HCEC 1CT (cell line): ENCODE measurements at places on chromosomes 13 and 19.

DNA sequence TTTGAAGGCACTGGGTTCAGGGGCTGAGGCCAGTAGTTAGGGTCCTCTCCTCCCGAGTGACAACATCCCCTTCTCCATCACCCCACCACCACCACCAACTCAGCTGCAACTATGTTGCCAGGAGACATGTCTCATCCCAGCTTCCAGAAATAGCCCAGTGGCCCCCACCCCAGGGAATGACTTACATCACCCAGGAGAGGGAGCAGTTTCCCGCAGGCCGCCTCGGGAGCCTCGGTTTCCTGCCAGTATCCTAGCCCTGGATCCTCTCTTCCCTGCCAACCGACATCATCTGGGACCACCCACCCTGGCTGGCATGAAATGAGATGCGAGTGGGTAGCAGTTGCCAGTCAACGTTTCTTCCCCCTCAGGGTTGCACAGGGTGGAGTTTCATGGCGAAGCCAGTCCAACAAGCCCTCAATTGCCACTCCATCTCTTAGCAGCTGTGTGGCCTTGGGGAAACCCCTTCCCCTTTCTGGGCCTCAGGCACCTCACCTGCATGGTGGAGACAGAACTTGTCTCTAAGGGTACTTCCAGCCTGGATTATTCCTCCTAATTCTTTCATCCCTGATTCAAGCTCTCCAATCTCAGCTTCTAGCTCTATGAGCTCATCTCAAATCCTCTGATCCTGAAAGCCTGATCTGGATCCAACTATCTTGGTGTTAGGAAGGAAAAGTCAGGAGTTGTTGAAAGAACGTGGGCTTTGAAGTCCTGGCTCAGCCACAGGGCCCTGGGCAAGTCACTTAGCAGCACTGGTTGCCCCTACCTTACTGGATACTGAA, 3.9 kb upstream of the GSK3A start:
- DNase-seq, result peak; percentile 69

- DNase-seq, result peak; percentile 55
Observed at GRCh38 chr19:2049741-2050348, 1.2 kb downstream of the MKNK2 start.

- DNase-seq, result no peak
Observed at GRCh38 chr13:32863596-32863995, 152.6 kb upstream of the KL start.

DNA sequence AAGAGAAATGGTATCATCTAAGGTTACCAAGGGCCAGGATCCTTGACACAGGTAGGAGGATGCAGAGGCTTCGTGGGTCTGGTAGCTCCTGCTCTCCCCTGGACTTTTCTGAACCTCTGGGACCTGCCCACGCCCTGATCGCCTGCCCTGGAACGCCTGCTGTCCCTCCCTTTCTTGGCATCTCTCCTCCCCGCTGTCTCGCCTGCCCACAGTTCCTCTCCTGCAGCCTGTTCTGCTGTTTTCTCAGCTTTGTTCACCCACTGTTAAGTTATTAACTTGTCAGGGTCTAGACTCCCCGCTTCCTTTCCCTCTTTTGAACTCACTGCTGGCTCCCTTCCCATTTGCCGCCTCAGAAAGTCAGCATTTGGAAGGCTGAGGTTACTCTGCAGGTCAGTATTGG, 19.8 kb downstream of the SERP2 start:
- no peak for DNase-seq

GRCh38 chr19:50944795-50945194, 8.0 kb downstream of the KLK5 start:
- no peak for DNase-seq

DNA sequence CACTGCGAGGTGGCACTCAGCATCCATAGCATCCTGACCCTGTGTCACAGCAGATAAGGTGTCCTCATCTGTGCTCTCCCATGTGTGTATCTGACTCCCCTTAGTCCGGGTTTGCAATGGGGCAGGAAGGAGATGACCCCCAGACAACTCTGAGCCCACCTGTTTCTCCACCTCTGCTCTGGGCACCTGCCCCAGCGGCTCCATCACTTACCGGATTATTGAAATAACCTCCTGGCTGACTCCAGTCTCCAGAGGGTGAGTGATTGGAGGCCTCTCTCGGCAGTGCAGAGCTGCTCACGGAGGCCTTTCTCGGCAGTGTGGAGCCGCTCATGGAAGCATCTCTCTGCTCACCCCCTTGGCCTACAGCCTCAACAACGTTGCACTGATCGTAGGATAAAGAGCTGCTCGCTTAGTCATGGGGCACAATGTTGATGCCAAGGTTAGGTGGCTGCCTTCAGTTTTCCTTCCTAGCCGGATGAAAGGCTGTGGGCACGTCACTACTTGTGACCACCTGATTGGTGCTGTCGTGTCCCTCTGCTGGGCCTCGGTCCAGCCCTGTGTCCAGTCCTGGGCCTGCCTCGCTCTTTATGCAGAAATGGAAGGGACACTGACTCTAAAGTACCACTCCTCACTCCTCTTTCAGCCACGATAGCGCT, 67.6 kb downstream of the TEX29 start:
- no peak for DNase-seq

DNA sequence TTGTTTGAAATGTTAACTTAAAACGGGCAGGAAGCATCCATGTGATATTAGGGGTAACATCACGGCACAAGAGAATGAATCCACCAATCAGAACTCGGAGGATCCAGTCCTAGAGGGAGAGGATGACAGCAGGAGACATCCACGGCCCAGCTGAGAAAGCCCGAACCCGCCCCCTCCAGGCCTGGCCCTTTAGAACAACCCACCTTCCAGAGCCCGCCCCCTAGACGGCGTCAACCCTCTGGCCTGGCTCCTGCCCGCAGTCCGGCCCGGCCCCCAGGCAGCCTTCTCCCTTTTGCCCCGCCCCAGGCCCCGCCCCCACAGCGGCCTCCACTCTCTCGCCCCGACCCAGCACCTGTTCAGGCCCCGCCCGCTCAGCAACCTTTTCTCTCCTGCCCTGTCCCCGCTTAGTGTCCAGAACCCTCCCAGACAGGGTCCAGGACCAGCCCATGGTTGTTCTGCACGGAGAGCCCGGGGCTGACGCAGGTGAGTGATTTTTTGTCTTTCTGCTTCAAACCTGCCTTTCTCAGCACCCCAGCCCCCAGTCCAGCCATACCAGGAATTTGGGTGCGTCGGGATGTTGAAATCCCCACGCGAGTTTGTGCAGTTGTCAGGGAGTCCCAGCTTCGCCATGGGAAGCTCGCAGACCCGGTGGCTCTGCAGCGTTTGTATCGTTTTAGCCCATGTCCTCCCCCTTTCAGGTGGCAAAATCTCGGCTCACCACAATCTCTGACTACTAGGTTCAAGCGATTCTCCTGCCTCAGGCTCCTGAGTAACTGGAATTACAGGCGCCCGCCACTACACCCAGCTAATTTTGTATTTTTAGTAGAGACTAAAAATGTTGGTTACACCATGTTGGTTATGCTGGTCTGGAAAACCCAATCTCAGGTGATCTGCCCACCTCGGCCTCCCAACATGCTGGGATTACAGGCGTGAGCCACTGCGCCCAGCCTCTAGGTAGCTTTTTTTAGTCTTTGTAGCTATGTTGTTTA, 16.1 kb downstream of the ZNF816 start:
- no peak for DNase-seq

GRCh38 chr13:51222037-51222685, at the start of gene FAM124A:
FAM124A (plus strand) TSS chr13:51222398; CDS start chr13:51222502, 104 bp downstream.
- peak; percentile 46 for DNase-seq

DNA sequence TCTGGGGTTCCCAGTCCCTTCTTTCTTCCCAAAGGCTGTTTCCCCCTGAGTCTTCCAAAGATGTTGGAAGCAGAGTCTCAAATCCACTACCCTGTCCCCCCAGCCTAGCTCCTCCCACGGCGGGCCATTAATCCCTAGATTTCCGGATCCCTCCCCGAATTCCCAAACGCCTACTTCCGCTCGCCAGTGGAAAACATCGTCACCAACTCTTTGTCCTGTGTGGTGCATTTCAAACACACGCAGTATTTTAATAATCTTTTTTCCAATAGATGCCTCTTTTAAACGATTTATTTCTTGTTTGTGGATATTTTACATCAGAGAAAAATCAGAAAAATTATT, 610 bp downstream of the ZNF791 start:
- DNase-seq, result peak; percentile 78

GRCh38 chr19:44671400-44671799, at the start of gene CEACAM19:
CEACAM19 (plus strand) TSS chr19:44671482; CDS start chr19:44671932, 450 bp downstream.
- no peak for DNase-seq

- peak; percentile 67 for DNase-seq
Observed at GRCh38 chr19:47726467-47726866, 13.2 kb downstream of the EHD2 start.

DNA sequence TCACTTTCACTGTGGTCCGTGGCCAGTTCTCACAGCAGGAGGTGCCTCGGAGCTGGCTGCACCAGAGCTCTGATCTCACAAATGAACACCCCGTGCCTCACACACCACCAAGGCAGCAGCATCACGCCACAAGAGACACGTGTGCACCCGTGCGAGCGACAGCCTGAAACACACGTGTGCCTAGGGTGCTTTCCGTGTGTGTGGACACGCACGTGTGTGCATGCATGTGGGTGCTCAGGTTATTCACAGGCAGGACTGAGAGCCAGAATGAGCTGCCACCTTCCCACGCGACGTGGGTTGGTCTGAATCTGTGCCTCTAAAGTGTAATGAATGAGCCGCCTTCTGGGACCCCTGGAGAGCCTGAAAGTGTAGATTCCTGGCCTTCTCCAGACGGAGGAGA, 67.6 kb upstream of the C13orf46 start:
- DNase-seq, result no peak

GRCh38 chr19:56261145-56261544, 11.4 kb upstream of the EDDM13 start:
- no peak for DNase-seq

- no peak for DNase-seq
Observed at GRCh38 chr19:18551631-18552030, 6.0 kb upstream of the KXD1 start.

- DNase-seq, result no peak
Observed at GRCh38 chr13:91572439-91572838, 174.0 kb downstream of the GPC5 start.

- DNase-seq, result peak; percentile 44
Observed at GRCh38 chr19:39539165-39539517, 820 bp downstream of the EID2 start.

DNA sequence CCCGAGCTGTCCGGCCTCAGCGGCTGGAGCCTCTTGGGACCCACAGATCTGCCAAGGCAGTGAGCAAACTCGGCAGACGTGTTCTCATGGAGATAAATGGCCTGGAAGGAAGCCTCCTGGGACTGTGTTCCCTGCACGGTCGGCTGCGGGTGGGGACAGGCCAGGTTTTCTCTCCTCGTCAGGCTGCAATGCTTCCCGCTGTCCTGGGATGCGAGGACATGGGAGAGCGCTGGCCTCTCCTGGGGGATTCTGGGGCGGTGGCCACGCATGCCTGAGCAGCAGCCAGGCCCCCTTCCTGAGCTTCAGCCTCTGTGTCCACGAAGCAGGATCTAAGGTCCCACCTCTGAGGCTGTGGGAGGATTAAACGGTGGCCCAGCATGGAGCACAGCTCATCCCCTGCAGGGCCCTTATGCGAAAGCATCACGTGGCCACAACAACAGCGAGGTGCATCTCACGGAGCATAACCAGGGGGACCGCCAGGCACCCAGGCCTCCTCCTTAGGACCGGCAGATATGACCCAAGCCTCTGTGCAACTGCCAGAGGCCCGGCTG, 21.2 kb upstream of the C13orf46 start:
- no peak for DNase-seq

GRCh38 chr13:20311596-20311995, 79.5 kb upstream of the GJB6 start:
- DNase-seq, result no peak
